Epithelial cell of umbilical artery (primary cell): ENCODE measurements at places on chromosomes 6 and 20. TPM values are rescaled to one million over a fixed set of nuclear protein-coding genes. Genes with fewer than 3 reads are reported as not detected.

DLK2 gene
- 0.46 and 0.65 TPM in 2 replicates for total RNA-seq

SLC29A1 gene
- 51.7 and 68.9 TPM in 2 replicates for total RNA-seq

TSPYL1 gene
- 58.8 and 91.5 TPM in 2 replicates for total RNA-seq

SAPCD1 gene
- 0.65 TPM in 1 of 2 replicates, not detected in the other for total RNA-seq

MCCD1 gene
- not detected in 2 replicates for total RNA-seq

BPIFA1 gene
- total RNA-seq, result not detected in 2 replicates

ZC2HC1B gene
- total RNA-seq, result not detected in 2 replicates

DPPA5 gene
- not detected in 2 replicates for total RNA-seq

RBBP8NL gene
- total RNA-seq, result not detected in 2 replicates
